GM12878 (cell line): ENCODE measurements at places on chromosomes 2 and 18. TPM values are rescaled to one million over a fixed set of nuclear protein-coding genes. Genes with fewer than 3 reads are reported as not detected.

DNA sequence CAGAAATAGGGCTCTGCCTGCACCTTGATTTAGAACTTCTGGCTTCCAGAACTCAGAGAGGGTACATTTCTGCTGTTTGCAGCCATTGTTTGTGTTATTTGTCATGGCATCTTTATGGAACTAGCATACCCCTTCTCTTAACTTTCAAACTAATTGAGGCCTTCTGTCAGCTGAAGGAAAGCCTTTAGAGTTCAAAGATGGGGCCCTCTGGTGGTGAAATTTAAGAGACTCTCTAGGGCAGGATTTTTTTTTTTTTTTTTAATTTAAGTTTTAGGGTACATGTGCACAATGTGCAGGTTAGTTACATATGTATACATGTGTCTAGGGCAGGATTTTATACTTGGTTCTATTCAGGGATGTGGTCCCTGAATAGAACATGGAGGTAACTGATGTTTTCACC lies 260.6 kb upstream of the LINC00305 start:
- no peaks in the 10 kb centered on the region for H3K36me3 ChIP-seq
- H3K4me1 ChIP-seq, result no peaks in the 10 kb centered on the region
- H3K4me3 ChIP-seq, result no peak overlapping the region
- H3K27me3 ChIP-seq, result no peaks in the 10 kb centered on the region
- no peak overlapping the region for H3K27ac ChIP-seq

DNA sequence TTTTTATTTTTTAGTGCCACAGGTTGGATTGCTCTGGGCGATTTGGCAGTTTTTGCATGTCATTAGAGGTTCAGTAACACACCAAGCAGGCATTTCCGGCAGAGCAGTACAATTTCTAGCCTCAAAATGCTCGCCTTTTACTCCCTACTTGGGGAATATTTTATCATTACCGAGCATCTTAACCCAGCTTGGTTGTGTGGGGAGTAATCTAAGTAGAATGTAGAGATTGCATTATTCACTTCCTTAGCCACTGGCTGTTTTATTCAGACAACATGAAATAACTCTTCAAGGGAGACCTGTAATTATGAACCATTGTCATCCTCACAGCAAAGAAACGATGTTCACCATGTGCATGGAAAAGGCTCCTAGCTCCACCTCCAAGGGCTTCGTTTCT lies 13.1 kb downstream of the GRP start:
- H3K27me3 ChIP-seq, result 0 out of 2 replicates have a peak, but pooled peaks cover 6% of the 10 kb centered on the region
- H3K4me1 ChIP-seq, result no peaks in the 10 kb centered on the region
- no peaks in the 10 kb centered on the region for H3K36me3 ChIP-seq
- no peak overlapping the region for H3K27ac ChIP-seq
- DNase-seq, result no peak
- no peak overlapping the region for H3K4me3 ChIP-seq

- H3K36me3 ChIP-seq, result no peaks in the 10 kb centered on the region
- H3K4me3 ChIP-seq, result no peak overlapping the region
- DNase-seq, result no peak
- no peak overlapping the region for H3K27ac ChIP-seq
Measured at GRCh38 chr2:135913727-135914365, 37.6 kb upstream of the MCM6 start.

GRCh38 chr2:230602562-230603230 lies 109.9 kb upstream of the CAB39 start:
- no peaks in the 10 kb centered on the region for H3K27me3 ChIP-seq
- H3K27ac ChIP-seq, result peak overlapping the region; percentile 86
- no peaks in the 10 kb centered on the region for H3K36me3 ChIP-seq
- H3K4me1 ChIP-seq, result peaks cover 47% of the 10 kb centered on the region
- no peak for DNase-seq
- H3K4me3 ChIP-seq, result peak overlapping the region; percentile 32; the same call in 1 of the 2 replicates

DNA sequence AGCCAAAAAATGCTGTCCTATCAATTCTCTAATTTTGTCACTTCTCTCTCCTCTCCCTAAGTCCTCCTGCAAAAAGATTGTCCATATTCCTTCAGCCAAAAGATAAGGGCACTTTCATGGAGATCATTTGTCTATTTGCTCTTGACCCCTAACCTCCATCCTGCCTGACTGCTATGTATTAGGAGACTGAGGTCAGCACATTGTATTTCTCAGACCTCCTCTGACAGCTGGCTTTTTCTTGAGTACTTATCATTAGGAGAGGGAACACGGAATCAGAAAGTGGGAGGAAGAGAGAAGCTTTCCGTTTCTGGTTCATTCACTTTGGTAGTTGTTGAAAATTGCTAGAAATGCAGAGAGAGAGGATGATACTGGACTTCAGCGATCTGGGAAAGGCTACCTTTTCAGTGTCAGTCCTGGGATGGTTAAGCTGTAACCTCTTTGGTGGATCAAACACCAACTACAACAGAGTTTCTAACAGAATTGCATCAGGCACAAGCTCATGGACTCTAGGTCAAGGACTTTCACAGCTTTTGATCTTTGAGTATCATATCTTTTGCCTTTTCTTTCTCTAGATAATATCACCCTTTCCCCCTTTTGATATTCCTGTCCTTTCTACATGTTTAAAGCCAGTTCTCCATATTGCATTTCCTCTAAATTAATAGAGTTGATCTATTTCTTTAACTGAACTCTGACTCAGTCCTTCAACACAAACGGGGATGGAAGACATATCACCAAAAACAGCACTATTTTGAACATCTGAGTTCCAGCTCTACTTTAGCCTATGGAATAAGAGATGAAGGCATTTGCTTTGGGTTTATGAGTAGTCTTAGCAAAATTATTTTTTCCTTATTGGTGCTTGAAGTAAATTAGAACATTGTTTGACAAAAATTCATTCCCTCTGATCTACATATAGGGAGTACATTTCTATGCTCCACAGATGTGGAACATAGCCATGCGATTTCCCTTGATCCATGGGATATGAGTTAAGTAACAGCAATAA lies 63.3 kb upstream of the KYNU start:
- no peak overlapping the region for H3K27ac ChIP-seq
- no peaks in the 10 kb centered on the region for H3K36me3 ChIP-seq
- H3K27me3 ChIP-seq, result no peaks in the 10 kb centered on the region
- no peak overlapping the region for H3K4me3 ChIP-seq

DNA sequence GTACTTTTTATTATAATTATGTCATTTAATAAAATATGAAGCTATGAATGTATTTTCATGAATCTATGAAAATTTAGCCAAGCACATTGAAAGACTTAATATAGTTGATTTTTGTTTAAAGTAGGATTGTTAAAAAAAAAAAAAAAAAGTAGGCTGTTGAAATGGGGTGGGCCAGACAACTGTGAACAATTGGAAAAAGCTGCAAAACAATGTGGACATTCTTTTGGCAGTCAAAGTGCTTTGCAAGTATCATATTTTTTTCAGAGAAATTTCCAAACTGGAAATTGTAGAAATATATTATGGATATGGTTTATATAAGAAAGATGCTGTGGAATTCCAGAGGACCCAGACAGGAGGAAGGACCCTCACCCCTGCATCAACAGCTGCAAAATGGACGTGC lies 82.1 kb downstream of the ETAA1 start:
- no peaks in the 10 kb centered on the region for H3K27me3 ChIP-seq
- no peak overlapping the region for H3K27ac ChIP-seq
- DNase-seq, result no peak

- H3K4me1 ChIP-seq, result no peaks in the 10 kb centered on the region
- H3K36me3 ChIP-seq, result no peaks in the 10 kb centered on the region
- H3K4me3 ChIP-seq, result no peak overlapping the region
- no peak overlapping the region for H3K27ac ChIP-seq
- H3K27me3 ChIP-seq, result no peaks in the 10 kb centered on the region
Measured at GRCh38 chr2:69977186-69977585, 15.8 kb upstream of the ASPRV1 start.

DNA sequence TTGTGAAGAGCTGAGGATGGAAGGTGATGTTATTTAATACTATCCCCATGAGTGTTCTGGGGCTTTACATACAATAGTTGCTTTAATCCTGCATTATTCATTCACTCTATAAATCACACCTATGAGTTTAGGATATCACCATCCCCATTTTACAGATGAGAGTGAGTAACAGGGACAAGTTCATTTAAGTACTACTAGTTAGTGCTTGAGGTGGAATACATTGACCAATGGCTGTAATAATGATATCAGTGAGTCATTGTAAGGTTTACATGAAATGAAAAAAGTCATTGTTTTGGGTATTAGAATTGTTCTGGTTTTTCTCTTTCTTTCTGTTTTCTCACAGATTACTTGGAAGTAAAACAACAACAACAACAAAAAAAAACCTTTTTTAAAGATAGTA lies 42.5 kb downstream of the TANC1 start:
- H3K4me1 ChIP-seq, result no peaks in the 10 kb centered on the region
- no peaks in the 10 kb centered on the region for H3K36me3 ChIP-seq
- no peak for DNase-seq
- H3K27me3 ChIP-seq, result no peaks in the 10 kb centered on the region

DNA sequence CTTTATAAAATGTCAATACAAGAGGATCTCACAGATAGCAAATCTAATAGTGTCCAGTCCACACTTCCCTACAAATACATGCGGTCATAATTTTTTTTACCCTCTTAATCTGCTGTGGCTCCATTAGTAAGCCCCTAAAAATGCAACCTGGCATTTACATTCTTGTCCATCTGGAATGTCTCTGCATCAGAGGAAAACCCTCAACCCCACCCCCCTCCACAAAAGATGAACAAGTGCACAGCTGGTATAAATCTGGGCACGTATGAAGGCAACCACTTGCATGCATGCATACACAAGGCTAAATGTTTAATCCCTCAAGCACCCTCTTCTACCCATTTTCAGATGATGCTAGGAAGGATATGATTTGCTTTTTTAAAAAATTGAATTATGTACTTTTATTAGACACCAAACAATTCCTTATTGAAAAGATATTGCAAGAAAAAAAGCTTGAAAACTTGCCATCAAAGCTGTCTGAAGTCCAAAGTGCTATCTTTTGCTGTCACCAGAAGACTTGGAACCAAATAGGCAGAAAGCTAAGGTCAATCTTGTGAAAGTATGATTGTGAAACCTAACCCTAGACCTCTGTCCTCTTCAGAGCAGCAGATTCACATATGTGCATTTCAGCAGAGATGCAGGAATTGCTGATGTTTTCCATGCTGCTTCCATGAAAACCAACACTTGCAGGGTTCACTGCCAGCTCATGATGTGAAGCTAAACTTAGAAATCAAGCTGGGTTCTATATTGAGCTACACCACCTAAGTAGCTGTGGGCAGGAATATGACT lies 39.0 kb downstream of the IRS1 start:
- H3K27ac ChIP-seq, result no peak overlapping the region
- no peaks in the 10 kb centered on the region for H3K27me3 ChIP-seq

GRCh38 chr2:8225266-8225665 lies 456.6 kb upstream of the ID2 start:
- H3K4me3 ChIP-seq, result no peak overlapping the region
- DNase-seq, result no peak
- peaks cover 11% of the 10 kb centered on the region for H3K4me1 ChIP-seq
- H3K27me3 ChIP-seq, result no peaks in the 10 kb centered on the region

- DNase-seq, result no peak
- H3K27me3 ChIP-seq, result peaks cover 9% of the 10 kb centered on the region; the same call in 1 of the 2 replicates
- no peak overlapping the region for H3K27ac ChIP-seq
Measured at GRCh38 chr2:136214307-136215200, 96.6 kb upstream of the CXCR4 start.

DNA sequence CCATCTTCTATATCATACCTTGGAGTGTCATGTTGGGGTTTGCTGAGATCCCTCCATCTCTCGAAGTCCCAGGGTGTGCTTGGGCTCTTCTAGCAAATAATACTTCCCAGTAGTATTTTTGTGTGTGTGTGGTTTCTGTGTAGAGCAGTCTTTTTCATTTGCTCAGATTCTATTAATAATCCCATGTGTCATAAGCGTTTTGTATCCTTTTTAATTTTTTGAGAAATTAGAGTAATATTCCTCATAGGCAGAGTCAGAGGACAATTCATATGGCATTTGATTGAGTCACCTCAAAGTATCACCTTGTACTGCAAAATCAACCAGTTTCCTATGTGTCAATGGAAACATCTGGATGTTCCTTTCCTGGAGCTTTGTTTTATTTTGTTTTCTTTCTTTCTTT lies 37.4 kb upstream of the PPP1R1C start:
- H3K4me3 ChIP-seq, result no peak overlapping the region
- no peak for DNase-seq

- H3K27ac ChIP-seq, result no peak overlapping the region
- no peak for DNase-seq
- H3K27me3 ChIP-seq, result no peaks in the 10 kb centered on the region
- no peaks in the 10 kb centered on the region for H3K4me1 ChIP-seq
Measured at GRCh38 chr2:52629531-52629930, 1138.1 kb upstream of the CHAC2 start.

GRCh38 chr2:112187046-112187715 lies 49.0 kb downstream of the FBLN7 start:
- H3K4me1 ChIP-seq, result peaks cover 8% of the 10 kb centered on the region
- no peak for DNase-seq
- no peak overlapping the region for H3K4me3 ChIP-seq
- no peaks in the 10 kb centered on the region; the same call in 1 of the 2 replicates for H3K27me3 ChIP-seq

GRCh38 chr18:24089076-24089475 lies 49.8 kb upstream of the CABYR start:
- no peaks in the 10 kb centered on the region for H3K27me3 ChIP-seq
- no peaks in the 10 kb centered on the region; the same call in 1 of the 2 replicates for H3K36me3 ChIP-seq
- no peaks in the 10 kb centered on the region for H3K4me1 ChIP-seq
- H3K27ac ChIP-seq, result no peak overlapping the region

DNA sequence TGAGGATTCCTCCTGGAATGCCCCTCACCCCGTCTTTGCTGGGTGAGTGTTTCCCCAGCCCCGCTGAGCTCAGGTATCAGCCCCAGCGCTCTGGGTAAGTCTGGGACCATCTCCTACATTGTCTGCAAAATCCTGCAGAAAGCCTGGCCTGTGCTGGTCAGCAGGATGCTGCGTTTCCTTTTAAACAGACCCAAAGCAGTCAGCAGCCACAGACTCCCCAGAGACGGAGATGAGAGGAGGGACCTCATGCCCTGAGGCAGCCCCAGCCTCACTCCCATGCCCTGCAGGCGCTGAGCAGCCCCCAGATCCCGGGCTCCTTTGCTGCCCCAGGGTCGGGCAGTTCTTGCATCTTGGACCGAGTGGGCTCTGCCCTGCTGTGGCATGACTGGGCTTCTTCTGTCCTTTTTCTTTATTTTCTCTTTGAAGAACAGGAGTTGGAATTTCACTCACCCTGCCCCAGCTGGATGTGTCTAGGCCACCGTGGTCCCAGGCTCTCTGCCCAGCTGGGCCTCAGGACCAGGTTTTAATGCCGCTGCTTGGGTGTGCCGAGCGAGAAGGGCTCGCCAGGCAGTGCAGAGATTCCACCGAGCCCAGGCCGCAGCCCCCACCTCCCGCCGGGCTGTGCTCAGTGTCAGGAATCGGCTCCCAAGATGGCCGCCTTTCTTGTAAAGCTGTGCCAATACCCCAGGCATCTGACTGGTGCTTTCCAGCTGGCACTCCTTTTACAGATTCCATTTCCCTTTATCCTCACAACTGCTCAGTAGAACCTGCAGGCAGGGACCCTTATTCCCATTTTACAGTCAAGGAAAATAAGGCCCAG lies 43.6 kb downstream of the ODC1 start:
- H3K4me3 ChIP-seq, result no peak overlapping the region
- no peak for DNase-seq
- no peaks in the 10 kb centered on the region; the same call in 1 of the 2 replicates for H3K36me3 ChIP-seq

- no peak overlapping the region for H3K4me3 ChIP-seq
- no peaks in the 10 kb centered on the region for H3K36me3 ChIP-seq
- no peak for DNase-seq
- peaks cover 18% of the 10 kb centered on the region for H3K4me1 ChIP-seq
- no peak overlapping the region for H3K27ac ChIP-seq
Measured at GRCh38 chr2:37711831-37712230, 40.4 kb upstream of the CDC42EP3 start.

GRCh38 chr2:201176081-201176481 lies 6.9 kb upstream of the CASP10 start:
- no peak overlapping the region for H3K4me3 ChIP-seq
- no peaks in the 10 kb centered on the region for H3K36me3 ChIP-seq
- no peak overlapping the region for H3K27ac ChIP-seq
- no peaks in the 10 kb centered on the region for H3K27me3 ChIP-seq
- H3K4me1 ChIP-seq, result no peaks in the 10 kb centered on the region

TCF23 gene
- total RNA-seq, result not detected in 2 replicates

MROH2A gene
- total RNA-seq, result not detected in 2 replicates

B3GNT7 gene
- 10.1 and 12.6 TPM in 2 replicates for total RNA-seq

FOXD4L1 gene
- 0.16 TPM in 1 of 2 replicates, not detected in the other for total RNA-seq
